ENCODE measurements at places on chromosomes 12 and 14. TPM values are rescaled to one million over a fixed set of nuclear protein-coding genes. Genes with fewer than 3 reads are reported as not detected.

LRRC74A gene
- total RNA-seq, result not detected

VPS37B gene
- 10.4 TPM for total RNA-seq

TMPRSS12 gene
- not detected for total RNA-seq

TTC9 gene
- 8.6 TPM for total RNA-seq

TIMELESS gene
- 62.6 TPM for total RNA-seq

C14orf180 gene
- not detected for total RNA-seq

GRCh38 chr12:130253866-130254265, 83.8 kb upstream of the PIWIL1 start:
- no peak overlapping the region for H3K27ac ChIP-seq
- H3K27me3 ChIP-seq, result no peaks in the 10 kb centered on the region
- no peaks in the 10 kb centered on the region for H3K36me3 ChIP-seq
- H3K4me1 ChIP-seq, result no peaks in the 10 kb centered on the region
- H3K4me3 ChIP-seq, result no peak overlapping the region

- no peak overlapping the region for H3K27ac ChIP-seq
- H3K4me3 ChIP-seq, result no peak overlapping the region
- no peaks in the 10 kb centered on the region for H3K27me3 ChIP-seq
- H3K4me1 ChIP-seq, result peaks cover 59% of the 10 kb centered on the region
- DNase-seq, result no peak
These were observed 9.0 kb downstream of the SP1 start for GRCh38 chr12:53388932-53389331.

- H3K27me3 ChIP-seq, result peaks cover 18% of the 10 kb centered on the region
- H3K4me1 ChIP-seq, result no peaks in the 10 kb centered on the region
These were observed at the start of gene TCL1A for GRCh38 chr14:95713596-95714371. TCL1A (minus strand) TSS chr14:95714125; CDS start chr14:95714066, 59 bp downstream.

- H3K27ac ChIP-seq, result no peak overlapping the region
- H3K4me1 ChIP-seq, result no peaks in the 10 kb centered on the region
- H3K4me3 ChIP-seq, result no peak overlapping the region
- no peak for DNase-seq
- no peaks in the 10 kb centered on the region for H3K27me3 ChIP-seq
These were observed 318.6 kb upstream of the FAR2 start for GRCh38 chr12:28830491-28830890.

DNA sequence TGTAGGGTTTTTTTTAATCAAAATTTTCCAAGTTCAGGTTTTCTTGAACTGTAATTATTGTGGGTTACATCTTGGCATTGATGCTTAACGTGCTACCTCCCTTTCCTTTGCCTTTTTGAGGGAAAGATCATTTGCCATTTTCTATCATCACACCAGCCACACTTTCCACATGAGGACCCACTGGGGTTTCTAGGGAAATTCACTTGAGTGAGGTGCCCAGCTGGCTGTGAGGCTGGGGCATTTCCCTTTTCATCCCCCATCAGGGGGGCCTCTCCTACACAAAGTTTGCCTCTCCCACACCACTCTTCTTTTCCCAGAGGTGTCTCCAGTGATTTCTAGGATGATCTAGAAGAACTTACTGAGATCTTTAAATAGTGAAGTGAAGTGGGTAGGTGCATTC, 335.7 kb downstream of the BMP4 start:
- H3K36me3 ChIP-seq, result no peaks in the 10 kb centered on the region
- no peak overlapping the region for H3K27ac ChIP-seq
- H3K4me3 ChIP-seq, result no peak overlapping the region
- no peaks in the 10 kb centered on the region for H3K4me1 ChIP-seq
- H3K27me3 ChIP-seq, result no peaks in the 10 kb centered on the region
- no peak for DNase-seq

DNA sequence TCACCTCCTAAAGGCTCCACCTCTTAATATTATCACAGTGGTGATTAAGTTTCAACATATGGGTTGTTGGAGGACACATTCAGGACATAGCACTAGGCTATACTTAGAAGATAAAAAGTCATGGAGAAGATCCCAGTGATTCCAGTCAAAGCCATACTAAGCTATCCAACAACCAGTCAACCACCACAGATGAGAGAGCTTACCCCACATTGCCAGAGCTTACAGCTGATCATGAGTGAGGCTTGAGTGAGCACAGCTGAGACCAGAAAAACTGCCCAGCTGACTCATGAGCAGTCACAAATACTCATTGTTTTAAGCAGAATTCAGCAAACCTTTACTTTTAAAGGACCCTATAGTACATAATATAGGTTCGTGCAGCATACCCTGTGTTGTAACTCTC, 85.1 kb downstream of the DRAM1 start:
- no peak for DNase-seq
- H3K27me3 ChIP-seq, result no peaks in the 10 kb centered on the region
- H3K27ac ChIP-seq, result no peak overlapping the region
- no peaks in the 10 kb centered on the region for H3K36me3 ChIP-seq
- H3K4me1 ChIP-seq, result no peaks in the 10 kb centered on the region
- H3K4me3 ChIP-seq, result no peak overlapping the region

GRCh38 chr12:15629108-15629507, 160.1 kb downstream of the EPS8 start:
- H3K27me3 ChIP-seq, result no peaks in the 10 kb centered on the region

GRCh38 chr14:97074856-97075255, 277.7 kb downstream of the VRK1 start:
- no peaks in the 10 kb centered on the region for H3K36me3 ChIP-seq
- no peak overlapping the region for H3K4me3 ChIP-seq
- H3K27me3 ChIP-seq, result peaks cover 5% of the 10 kb centered on the region
- H3K27ac ChIP-seq, result no peak overlapping the region
- peaks cover 14% of the 10 kb centered on the region for H3K4me1 ChIP-seq
- DNase-seq, result no peak

Data from activated CD4-positive, alpha-beta memory T cell treated with anti-CD3 and anti-CD28 coated beads for 36 hours (primary cell).